ENCODE measurements at places on chromosomes 13 and 19. TPM values are rescaled to one million over a fixed set of nuclear protein-coding genes. Genes with fewer than 3 reads are reported as not detected.

DNA sequence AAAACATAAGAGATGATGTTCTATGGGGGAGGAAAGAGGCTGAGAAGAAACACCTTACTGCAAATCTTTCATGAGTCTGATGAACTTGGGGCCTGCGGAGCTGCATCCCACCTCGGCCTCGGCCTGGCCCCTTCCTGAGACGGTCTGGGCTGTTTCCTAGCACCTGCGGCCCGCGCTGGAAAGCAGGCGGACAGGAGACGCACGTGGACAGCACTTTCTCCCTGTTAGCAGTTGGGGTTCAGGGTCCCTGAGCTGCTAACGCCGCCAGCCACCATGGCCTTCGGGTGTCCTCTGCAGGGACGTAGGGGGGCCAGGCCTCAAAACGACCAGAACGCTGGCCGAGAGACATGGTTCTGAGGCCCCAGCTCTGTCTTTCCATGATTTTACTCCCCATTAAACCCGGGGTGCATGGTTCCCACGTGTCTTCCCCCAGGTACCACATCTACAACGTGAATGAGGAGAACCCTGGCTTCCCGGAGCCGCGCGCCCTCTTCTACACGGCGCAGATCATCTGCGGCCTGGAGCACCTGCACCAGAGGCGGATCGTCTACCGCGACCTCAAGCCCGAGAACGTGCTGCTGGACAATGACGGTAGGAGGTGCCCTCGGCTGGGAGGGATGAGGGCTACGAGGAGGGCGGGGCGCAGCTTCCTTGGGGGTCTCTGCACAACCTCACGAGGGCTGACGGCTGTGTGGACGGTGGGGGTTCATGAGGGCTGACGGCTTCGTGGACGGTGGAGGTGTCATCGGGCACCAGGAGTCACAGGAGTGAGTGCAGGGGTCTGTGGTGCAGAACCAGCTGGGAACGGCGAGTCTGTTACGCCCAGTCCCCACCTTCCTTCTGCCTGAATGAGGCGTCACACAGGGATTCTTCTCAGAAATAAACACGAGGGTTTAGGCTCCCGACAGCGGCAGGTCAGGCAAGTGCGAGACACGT is 4.3 kb downstream of the GRK1 start:
- peak; percentile 10 for DNase-seq
- H3K27ac ChIP-seq: no peak overlapping the region
- H3K36me3 ChIP-seq: no peaks in the 10 kb centered on the region
- H3K4me1 ChIP-seq: no peaks in the 10 kb centered on the region
- no peak overlapping the region for H3K4me3 ChIP-seq

DNA sequence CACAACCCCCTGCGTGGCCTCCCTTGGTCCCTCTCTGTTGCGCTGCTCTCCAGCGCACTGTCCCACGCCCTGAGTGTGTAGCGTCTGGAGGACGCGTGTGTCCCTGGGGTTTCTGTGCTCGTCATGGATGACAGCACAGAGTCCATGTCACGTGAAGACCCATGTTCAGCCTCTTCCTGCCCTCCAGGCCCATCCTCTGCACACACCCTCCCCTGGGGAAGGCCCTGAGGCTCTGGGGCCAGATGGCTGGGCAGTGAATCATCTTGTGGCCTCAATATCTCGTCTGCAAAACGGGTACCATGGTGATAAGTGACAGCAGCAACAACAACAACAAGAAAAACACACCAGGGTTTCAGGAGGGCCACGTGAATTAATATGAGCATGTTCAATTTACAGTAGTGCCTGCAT is 71.5 kb upstream of the ARHGEF7 start:
- H3K4me3 ChIP-seq: no peak overlapping the region
- DNase-seq: no peak
- H3K27ac ChIP-seq: no peak overlapping the region
- no peaks in the 10 kb centered on the region for H3K27me3 ChIP-seq
- H3K4me1 ChIP-seq: no peaks in the 10 kb centered on the region

DNA sequence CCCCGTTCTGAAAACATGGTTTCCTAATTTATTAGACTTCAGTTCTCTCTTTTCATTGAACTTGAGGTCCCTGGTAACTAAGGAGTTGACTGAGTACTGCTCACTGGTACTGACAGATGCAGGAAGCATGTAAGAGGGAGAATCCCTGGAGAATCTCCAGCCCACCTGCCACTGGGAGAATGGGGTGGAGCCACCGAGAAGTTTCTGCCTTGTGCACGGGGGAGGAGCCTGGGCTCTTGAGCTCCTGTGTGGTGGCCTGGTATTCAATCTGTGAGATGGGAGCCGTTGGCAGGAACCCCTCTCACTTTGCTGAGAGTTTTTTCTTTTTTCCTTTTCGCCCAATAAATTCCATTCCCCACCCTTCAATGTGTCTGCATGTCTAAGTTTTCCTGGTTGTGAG is 13.2 kb upstream of the AKAP11 start:
- H3K27ac ChIP-seq: no peak overlapping the region
- H3K4me3 ChIP-seq: no peak overlapping the region
- no peaks in the 10 kb centered on the region for H3K4me1 ChIP-seq
- DNase-seq: no peak
- H3K27me3 ChIP-seq: no peaks in the 10 kb centered on the region

GRCh38 chr19:4391306-4391693 is 9.0 kb downstream of the SH3GL1 start:
- peaks cover 35% of the 10 kb centered on the region for H3K4me1 ChIP-seq
- peaks cover 12% of the 10 kb centered on the region for H3K36me3 ChIP-seq
- H3K27me3 ChIP-seq: no peaks in the 10 kb centered on the region

- no peak for DNase-seq
- H3K36me3 ChIP-seq: peaks cover 60% of the 10 kb centered on the region
- H3K4me3 ChIP-seq: no peak overlapping the region
- no peak overlapping the region for H3K27ac ChIP-seq
- no peaks in the 10 kb centered on the region for H3K27me3 ChIP-seq
Observed at GRCh38 chr13:113232208-113233003, 23.0 kb downstream of the CUL4A start.

DNA sequence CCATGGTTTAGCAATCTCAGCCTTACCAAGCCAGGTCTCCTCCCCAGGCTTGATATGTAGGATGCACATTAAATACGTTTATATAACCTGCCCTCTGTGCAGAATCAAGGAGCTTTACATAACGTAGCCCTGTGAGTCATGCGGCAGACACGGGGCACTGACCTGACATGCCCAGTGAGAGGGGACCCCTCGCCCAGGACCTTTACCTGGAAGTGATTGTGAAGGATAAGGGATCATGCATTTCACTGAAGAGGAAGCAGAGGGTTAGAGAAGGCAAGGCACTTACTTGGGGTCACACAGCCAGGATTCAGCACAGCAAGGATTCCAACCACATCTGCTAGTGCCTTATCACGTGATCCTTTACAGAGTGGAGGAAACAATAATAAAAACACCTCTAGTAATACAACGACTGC is 18.9 kb upstream of the FOSB start:
- H3K27ac ChIP-seq: peak overlapping the region; percentile 93
- H3K4me3 ChIP-seq: peak overlapping the region; percentile 48
- peak; percentile 41 for DNase-seq
- H3K4me1 ChIP-seq: peaks cover 70% of the 10 kb centered on the region
- no peaks in the 10 kb centered on the region for H3K27me3 ChIP-seq

- H3K27ac ChIP-seq: no peak overlapping the region
- H3K4me1 ChIP-seq: peaks cover 41% of the 10 kb centered on the region
- no peaks in the 10 kb centered on the region for H3K36me3 ChIP-seq
- DNase-seq: peak; percentile 70
Observed at GRCh38 chr13:113846636-113847318, 17.1 kb downstream of the GAS6 start.

DNA sequence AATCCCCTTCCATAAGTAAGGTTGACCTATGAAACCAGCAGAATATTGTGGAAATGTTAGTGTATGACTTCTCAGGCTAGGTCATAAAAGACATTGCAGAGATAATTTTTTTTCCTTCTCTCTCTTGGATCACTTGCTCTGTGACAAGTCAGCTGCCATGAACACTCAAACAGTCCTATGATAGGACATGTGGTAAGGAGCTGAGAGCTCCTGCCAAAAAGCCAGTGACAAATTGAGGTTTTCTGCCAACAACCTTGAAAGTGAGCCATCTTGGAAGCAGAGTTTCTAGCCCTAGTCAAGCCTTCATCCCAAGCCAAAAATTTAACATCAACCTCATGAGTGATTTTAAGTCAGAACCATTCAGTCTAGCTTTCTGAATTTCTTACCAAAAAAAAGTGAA is 270.9 kb upstream of the NBEA start:
- no peaks in the 10 kb centered on the region for H3K36me3 ChIP-seq
- no peaks in the 10 kb centered on the region for H3K27me3 ChIP-seq

- peaks cover 4% of the 10 kb centered on the region for H3K27me3 ChIP-seq
- no peaks in the 10 kb centered on the region for H3K4me1 ChIP-seq
Observed at GRCh38 chr13:45615501-45616101, at the start of gene ERICH6B. TSS of gene ERICH6B (minus strand) at chr13:45615739. CDS start at chr13:45597005, 18,734 bp downstream.

DNA sequence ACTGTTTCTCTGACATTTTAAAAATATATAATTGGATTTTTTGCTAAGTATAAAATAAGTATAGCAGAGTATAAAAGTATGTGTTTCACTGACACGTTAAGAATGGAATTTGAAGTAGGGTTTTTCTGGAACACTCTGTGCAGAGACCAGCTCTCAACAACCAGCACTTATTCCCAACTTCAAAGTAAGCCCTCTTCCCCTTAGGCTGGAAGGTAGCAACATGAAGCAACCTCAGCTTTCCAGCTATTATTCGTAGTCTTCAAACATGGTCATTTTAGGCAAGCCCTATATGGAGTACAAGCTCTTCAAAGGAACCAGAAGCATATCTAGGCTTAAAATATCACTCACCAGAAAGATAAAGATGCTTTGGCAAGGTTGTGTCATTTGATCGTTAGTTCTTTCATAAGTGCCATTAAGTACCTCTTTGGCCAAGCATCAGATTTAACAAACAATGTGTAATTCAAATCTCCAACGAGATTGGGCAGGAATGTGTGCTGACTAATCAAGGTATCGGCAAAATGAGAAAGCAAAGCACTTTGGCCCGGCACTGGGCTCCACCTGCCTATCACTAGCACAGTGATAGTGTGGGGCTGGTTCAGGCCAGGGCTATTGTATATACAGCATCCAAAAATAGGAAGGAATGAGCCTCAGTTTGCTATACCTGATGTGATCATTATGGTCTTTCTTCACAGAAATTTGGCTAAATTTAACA is 95.9 kb upstream of the FREM2 start:
- H3K27ac ChIP-seq: no peak overlapping the region
- DNase-seq: no peak
- H3K36me3 ChIP-seq: no peaks in the 10 kb centered on the region
- no peaks in the 10 kb centered on the region for H3K4me1 ChIP-seq

DNA sequence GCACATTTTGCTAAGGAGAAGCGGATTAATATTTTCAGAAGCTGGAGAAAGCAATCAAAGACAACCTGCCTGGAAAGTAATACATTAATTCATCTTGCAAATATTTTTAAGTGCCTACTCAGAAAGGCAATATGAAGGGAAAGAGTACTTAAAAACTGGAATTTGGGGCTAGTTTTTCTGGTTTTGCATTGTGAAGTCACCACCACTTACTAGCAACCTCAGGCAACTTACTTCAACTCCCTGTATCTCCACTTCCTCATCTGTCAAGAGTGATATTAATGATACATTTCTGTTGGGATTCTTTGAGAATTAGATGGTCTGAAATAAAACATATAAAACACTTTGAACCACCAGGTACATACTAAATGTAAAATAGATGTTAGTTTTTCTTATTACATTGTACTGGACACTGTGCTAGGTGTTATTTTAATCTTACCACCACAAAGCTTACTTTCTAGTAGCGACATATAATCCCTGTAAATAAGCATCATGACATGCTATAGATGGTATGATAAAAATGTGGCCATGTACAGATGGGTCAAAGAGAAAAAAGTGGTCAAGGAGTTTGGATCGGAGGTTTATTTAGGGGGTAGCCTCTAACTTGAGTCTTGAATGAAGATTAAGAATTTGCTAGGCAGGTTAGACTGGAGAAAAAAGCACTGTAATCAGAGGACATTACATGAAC is 101.2 kb downstream of the SPRY2 start:
- no peaks in the 10 kb centered on the region for H3K4me1 ChIP-seq
- no peak overlapping the region for H3K27ac ChIP-seq
- no peak overlapping the region for H3K4me3 ChIP-seq
- no peak for DNase-seq

GRCh38 chr13:68056816-68057710 is 826.9 kb upstream of the PCDH9 start:
- DNase-seq: no peak
- no peaks in the 10 kb centered on the region for H3K4me1 ChIP-seq

- no peaks in the 10 kb centered on the region for H3K4me1 ChIP-seq
- no peak for DNase-seq
- no peaks in the 10 kb centered on the region for H3K27me3 ChIP-seq
- H3K27ac ChIP-seq: no peak overlapping the region
- no peak overlapping the region for H3K4me3 ChIP-seq
- H3K36me3 ChIP-seq: no peaks in the 10 kb centered on the region
Observed at GRCh38 chr13:112960706-112961105, 8.3 kb upstream of the MCF2L start.

- H3K36me3 ChIP-seq: no peaks in the 10 kb centered on the region
- no peaks in the 10 kb centered on the region for H3K27me3 ChIP-seq
- H3K4me1 ChIP-seq: no peaks in the 10 kb centered on the region
- no peak overlapping the region for H3K4me3 ChIP-seq
- DNase-seq: no peak
- H3K27ac ChIP-seq: no peak overlapping the region
Observed at GRCh38 chr19:5193192-5193591, 147.4 kb downstream of the PTPRS start.

DNA sequence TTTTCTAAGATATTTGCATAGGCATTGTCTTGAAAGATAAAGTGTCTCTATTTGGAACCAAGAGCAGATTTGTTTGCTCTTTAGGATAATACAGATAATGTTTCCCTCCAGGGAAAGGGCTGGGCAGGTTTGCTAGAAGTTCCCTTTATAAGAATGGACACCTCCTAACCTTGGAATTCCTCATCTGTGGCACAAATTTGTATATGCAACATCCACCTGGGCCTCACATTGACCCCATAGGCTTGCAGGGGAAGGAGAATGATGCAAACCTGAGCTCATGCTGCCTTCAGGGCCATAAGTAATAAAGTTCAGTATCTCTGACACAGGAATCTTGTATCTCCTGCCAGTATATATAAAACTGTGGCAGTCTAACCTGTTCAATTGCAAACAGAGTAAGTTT is 508.4 kb upstream of the MIR17HG start:
- H3K27ac ChIP-seq: no peak overlapping the region
- H3K27me3 ChIP-seq: no peaks in the 10 kb centered on the region
- H3K36me3 ChIP-seq: no peaks in the 10 kb centered on the region
- H3K4me1 ChIP-seq: no peaks in the 10 kb centered on the region
- no peak for DNase-seq

The CACNA1A gene
- 0.85 TPM for total RNA-seq

The FCAR gene
- total RNA-seq: 6.7 TPM

The WASF3 gene
- not detected for total RNA-seq

The TUBA3C gene
- total RNA-seq: not detected

The RAB4B gene
- 99.8 TPM for total RNA-seq

The UBL5 gene
- total RNA-seq: 239 TPM

The KLK2 gene
- total RNA-seq: not detected

The ZFR2 gene
- total RNA-seq: 1.6 TPM

The OVOL3 gene
- not detected for total RNA-seq

The FKBP8 gene
- total RNA-seq: 162 TPM

The ZNF569 gene
- total RNA-seq: 9.5 TPM

The PSG7 gene
- not detected for total RNA-seq

The TEX29 gene
- not detected for total RNA-seq

Data from natural killer cell (primary cell).